A549 treated with Hydrocortisone at 1 μM for 4 hours (cell line): ENCODE measurements at places on chromosomes 7 and 10. TPM values are rescaled to one million over a fixed set of nuclear protein-coding genes. Genes with fewer than 3 reads are reported as not detected.

Gene PDLIM1
- total RNA-seq, result 232 to 258 TPM (median 251 TPM) in 5 replicates

Gene CYP2C9
- 0.06 to 0.14 TPM (median 0.08 TPM) in 3 of 5 replicates, not detected in the others for total RNA-seq

Gene CSTF2T
- 15.8 to 20.2 TPM (median 16.4 TPM) in 5 replicates for total RNA-seq

Gene MKX
- not detected in 5 replicates for total RNA-seq

Gene SPDYE5
- total RNA-seq, result not detected in 5 replicates

Gene TAS2R5
- total RNA-seq, result 0.31 to 0.63 TPM (median 0.40 TPM) in 5 replicates

Gene LRRC61
- 0.07 to 0.21 TPM (median 0.11 TPM) in 5 replicates for total RNA-seq

Gene LRRD1
- total RNA-seq, result not detected in 5 replicates

Gene CNPY1
- not detected in 5 replicates for total RNA-seq

Gene RNF148
- total RNA-seq, result 0.10 TPM in 1 of 5 replicates, not detected in the others

Gene EPHA1
- 0.02 to 0.21 TPM (median 0.10 TPM) in 4 of 5 replicates, not detected in the other for total RNA-seq

Gene VAX1
- 1.3 to 1.6 TPM (median 1.5 TPM) in 5 replicates for total RNA-seq
